ENCODE measurements at places on chromosomes 4 and X. TPM values are rescaled to one million over a fixed set of nuclear protein-coding genes. Genes with fewer than 3 reads are reported as not detected.

Gene MAGEC1
- not detected for total RNA-seq

Gene BTK
- 0.79 TPM for total RNA-seq

Gene NCAPG
- 2.6 TPM for total RNA-seq

Gene PAGE2
- not detected for total RNA-seq

Gene DCAF4L1
- 0.29 TPM for total RNA-seq

Gene POF1B
- not detected for total RNA-seq

Gene IQCM
- 0.11 TPM for total RNA-seq

Gene VAMP7
- 48.9 TPM for total RNA-seq

Gene AFF2
- total RNA-seq, result 8.9 TPM

- no peak for DNase-seq
These were observed 19.2 kb downstream of the PPP3CA start for GRCh38 chr4:101328063-101328602.

- DNase-seq, result no peak
These were observed 121.9 kb downstream of the SMIM20 start for GRCh38 chr4:26035921-26036320.

- DNase-seq, result no peak
These were observed 114.0 kb upstream of the VEGFC start for GRCh38 chr4:176906709-176907108.

- peak; percentile 74 for DNase-seq
These were observed 253.2 kb downstream of the SPRY1 start for GRCh38 chr4:123649645-123650391.

DNA sequence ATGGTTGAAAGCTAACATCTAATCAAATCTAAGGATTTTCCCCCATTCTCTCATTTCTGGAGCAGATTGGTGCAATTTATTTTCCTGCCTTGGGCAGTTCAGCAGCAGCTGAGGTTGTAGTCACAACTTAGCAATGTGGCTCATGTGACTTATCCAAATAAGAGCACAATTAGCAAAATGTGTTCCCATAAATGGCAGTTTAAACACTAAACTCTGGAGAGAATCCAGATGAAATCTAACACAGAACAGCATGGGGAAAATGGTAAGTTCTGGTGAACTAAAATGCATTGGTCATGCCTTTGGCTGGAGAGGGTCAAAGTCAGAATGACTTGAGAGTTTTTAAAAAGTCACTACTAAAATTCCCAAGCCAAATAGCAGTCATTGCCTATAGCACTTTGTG is 422.6 kb upstream of the DIPK2B start:
- peak; percentile 92 for DNase-seq

DNA sequence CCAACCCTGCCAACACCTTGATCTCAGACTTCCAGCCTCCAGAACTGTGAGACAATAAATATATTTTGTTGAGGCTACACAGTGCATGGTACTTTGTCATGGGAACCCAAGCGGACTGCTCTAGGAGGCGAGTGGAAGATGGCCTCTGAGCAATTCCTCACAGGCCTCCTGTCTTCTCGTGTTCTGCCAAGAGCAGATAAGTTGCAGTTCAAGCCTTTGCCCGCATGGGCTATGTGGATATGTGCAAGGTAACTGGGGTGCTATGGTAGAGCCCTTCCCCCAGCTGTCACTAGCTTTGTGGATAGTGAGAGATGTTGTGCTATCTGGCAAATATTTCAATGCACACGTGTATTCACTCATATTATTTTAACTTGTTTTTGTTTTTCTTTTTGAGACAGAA is 156.0 kb upstream of the BCOR start:
- no peak for DNase-seq

DNA sequence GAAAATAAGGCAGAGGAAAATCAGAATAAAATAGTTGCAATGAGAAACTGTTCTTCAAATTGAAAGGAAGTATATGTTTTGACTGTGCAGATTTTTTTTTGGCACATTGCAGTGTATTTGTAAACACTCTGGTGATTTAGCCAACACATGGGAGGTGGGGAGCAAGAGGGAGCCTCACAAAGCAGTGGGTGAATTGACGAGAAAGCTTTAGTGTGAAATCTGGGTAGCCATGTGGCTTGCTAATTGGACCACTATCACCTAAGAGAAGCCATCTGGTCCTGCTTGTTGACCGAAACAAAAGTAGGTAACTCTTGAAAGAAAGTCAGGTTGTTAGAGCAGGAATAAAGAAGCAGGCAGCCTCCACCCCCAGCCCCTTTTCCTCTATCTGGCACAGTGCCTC is 10.4 kb downstream of the CLCN5 start:
- no peak for DNase-seq

DNA sequence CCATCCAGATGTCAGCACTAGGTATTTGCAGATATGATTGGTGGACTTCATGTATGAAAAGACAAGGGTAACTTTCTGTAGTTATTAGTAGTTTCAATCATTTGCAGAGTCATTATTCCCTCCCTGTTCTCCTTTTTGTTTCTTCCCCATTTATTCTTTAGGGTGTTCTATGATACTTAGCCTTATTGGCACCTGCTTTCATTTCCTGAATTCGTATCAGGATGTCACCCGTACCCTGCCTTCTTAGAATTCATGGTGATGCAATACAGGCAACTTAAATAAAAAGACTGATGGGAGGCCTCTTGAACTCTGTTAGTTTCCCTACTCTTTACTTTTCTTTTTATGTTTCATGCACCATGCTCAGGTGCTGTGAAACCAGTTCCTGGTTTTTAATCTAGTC is 24.2 kb downstream of the MAGED1 start:
- DNase-seq, result no peak

- peak; percentile 23 for DNase-seq
These were observed 78.4 kb upstream of the MAP3K15 start for GRCh38 chrX:19593690-19594089.

- no peak for DNase-seq
These were observed 88.6 kb upstream of the MAML3 start for GRCh38 chr4:140242357-140243277.

- DNase-seq, result peak; percentile 8
These were observed 628 bp downstream of the MXD4 start for GRCh38 chr4:2261110-2261852.

DNA sequence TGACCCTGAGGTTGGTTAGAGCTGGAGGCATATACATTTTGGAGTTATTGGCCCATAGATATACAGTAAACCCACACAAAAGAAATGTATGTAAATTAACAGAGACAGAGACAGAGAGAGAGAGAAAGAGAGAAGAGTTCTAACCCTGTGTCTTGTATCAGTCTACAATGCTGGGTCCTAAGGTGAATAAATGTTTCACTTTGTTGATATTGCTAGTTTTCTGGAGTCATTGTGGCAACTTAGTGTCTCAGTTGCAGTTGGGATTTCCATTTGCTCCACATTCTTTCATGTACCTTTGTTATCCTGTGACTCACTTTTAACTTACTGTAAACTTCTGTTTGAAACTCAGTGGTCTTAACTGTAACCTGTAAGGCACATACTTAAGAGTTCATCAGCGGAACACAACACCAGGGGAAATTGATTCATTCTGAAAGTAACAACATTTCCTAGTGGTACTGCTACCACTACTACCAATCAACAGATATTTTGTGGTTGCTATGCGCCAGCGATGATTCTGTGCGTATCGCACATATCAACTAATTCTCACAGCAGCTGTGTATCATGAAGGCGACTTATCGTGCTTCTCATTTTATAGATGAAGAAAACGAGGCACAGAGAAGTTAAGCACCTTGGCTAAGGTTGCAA is 38.5 kb upstream of the ETDA start:
- DNase-seq, result no peak

DNA sequence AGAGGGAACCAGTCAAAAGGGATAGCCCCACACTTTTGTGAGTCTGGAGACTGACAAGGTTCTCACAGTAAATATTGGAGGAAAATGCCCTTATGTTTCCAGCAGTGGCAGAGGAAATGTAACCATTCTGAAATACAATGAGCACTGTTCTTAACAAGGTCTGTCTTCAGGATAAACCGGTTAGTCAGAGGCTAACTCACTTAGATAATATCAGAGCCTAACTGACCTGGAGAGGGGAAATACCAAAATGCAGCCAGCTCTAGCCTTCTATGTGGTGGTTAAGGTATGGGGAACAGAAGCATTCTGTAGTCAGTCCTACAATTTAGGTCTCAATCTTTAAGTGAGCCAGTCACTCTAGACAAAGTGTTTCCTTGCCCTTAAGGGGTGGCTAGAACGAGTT is 70.8 kb downstream of the TBCK start:
- DNase-seq, result no peak

- no peak for DNase-seq
These were observed 237.3 kb downstream of the TACR3 start for GRCh38 chr4:103482471-103482870.

DNA sequence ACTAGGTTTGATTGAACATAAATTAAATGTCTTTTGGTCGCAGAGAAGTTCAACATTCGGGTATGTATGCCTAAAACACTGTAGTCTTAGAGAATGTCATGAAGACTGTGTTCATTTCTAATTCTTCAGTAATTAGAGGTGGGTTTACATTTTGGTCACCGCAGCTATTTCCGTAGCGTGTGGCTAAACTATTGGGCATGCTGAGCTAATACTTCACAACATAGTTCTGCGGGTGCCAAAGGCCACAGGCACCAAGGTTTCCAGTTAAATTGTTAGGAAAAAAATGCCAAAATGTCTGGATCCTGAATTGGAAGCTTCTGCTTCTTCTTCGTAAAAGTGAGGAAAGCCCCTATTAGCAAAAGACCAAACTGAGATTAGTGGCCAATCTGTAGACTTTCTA is 25.1 kb downstream of the SMIM31 start:
- peak; percentile 32 for DNase-seq

- no peak for DNase-seq
These were observed 61.5 kb upstream of the AMOT start for GRCh38 chrX:112901869-112902725.

DNA sequence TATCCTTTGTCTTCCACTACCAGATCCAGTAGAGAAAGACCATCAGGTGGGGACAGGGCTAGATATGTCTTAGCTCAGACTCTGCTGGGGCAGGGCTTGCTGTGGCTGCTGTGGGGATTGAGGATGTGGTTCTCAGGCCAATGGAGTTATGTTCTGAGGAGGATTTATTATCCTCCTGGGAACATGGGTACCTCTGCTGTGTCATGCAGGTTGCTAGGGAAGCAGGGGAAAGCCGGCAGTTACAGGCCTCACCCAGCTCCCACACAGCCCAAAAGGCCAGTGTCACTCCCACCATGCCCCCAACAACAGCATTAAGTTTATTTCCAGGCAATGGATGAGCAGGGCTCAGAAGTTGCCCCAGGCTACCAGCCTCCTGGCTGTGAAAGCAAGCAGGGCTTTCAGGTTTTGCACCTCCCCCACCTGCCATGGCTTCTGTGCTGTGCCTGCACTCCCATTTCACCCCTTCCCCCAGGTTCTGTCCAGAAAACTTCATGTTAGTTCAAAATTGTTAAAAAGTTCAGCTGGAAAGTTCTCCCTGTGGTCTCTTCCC is 879.9 kb downstream of the ARAP2 start:
- no peak for DNase-seq

DNA sequence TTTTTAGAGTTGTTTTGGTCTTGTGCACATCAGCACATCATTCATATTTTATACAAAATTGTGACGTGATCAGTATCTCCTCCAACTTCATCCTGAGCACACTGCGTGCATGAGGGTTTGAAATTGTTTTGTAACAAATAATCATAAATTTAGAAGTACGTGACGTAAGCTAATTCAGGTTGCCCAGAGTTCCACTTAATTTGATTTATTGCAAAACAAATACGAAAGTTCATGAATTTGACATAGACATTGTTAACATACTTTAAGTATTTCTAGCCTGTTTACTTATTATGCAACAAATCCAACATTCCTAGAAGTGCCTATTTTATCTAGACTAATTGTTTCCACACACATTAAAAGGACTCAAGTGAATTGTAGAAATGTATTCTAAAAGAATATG is 48.3 kb downstream of the MAP7D3 start:
- peak; percentile 70 for DNase-seq

- no peak for DNase-seq
These were observed 73.4 kb downstream of the GPC3 start for GRCh38 chrX:133911825-133912495.

GRCh38 chrX:153641627-153642026 is 5.4 kb upstream of the DUSP9 start:
- no peak for DNase-seq

- DNase-seq, result no peak
These were observed 72.2 kb upstream of the MXD4 start for GRCh38 chr4:2333916-2334644.

DNA sequence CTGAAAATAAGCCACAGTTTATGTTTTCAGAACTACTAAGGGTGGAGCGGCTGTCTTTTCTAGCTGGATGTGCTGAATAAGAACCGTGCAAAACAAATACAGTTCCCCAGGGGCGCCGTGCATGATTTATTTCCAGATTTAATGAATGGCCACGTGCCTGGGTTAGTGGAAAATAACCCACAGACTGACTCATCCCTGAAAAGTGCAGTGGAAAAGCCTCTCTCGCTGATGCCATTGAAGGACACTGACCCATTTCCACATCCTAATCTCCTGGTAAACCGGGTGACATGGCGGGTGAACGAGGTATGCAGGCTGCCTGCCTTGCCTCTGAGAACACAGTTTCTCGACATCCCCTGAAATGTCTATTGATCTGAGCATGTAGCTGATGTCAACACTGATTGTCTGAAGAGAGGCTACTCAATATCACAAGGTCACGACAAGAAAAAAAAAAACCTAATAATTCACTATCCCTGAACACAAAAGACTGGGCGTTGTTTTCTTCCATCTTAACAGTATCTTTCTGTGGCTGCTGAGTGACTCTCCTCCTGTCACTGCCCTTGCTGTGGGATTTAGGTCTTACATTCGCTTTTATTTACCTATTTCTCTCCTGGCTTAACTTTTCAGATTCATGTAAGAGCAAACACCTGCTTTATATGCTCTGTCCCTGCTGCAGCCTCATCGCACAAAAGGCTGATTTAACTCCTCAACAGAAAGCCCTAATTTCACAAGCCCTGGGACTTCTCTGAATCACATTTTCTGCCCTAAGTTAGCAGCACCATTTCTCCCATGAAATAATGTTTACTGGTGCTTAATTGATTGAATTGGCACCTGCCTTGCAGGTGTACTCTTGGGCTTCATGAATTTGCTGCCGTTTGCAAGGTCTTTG is 76.9 kb upstream of the SCOC start:
- peak; percentile 79 for DNase-seq

- no peak for DNase-seq
These were observed 394 bp downstream of the MED14 start for GRCh38 chrX:40734971-40735324.

DNA sequence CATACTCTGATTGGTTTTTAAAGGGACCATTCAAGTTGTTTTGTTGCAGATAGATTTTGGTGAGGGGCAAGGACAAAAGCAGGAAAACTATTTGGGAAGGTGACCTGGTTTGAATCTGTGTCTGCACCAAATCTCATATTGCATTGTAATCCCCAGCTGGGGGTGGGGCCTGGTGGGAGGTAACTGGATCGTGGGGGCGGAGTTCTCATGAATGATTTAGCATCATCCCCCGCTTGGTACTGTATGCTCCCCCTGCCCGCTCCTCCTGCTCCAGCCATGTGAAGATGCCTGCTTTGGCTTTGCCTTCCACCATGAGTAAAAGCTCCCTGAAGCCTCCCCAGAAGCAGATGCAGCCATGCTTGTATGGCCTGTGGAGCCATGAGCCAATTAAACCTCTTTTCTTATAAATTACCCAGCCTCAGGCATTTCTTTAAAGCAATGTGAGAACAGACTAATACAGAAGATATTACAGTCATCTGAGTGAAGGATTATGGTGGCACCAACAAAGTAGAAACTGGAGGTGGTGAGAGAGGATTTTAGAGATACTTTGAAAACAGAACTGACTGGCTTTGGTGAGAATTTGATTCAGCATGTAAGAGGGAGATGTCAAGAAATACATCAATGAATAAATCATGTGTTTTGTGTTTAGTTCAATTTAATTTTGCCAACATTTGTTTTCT is 14.4 kb downstream of the IL21 start:
- no peak for DNase-seq

- DNase-seq, result no peak
These were observed 36.5 kb upstream of the KLHL2 start for GRCh38 chr4:165170819-165171218.
